CD4-positive, alpha-beta T cell treated with Interleukin-17A for 1 hour (primary cell): ENCODE measurements at places on chromosomes 7 and 10.

DNA sequence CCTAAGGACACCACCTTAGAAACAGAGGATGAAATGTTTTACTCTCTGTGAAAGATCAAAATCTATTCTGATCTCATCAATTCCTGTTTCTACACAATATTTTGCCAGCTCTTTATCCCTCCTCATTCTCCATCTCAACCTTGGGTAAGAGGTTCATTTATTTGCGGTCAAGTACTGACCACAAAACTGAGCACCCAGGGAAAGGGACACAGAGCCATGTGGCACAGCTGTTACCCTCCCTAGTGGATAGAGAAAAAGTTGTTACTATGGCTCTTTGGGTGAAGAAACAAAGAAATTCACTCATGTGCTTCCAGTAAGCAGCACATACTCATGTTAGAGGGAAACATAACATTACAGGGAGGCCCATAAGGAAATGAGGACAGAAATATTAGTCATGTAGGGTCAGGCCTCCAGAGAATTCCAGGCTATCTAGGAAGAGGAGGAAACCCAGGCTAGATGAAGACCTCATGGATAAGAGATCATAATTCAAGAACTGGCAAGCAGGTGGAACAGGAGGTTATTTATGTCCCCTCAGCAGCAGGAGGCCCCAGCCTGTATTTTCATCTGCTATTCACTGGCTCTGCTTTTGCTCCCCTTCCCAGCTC lies 114.5 kb downstream of the ATE1 start:
- DNase-seq = no peak

GRCh38 chr10:515674-516073 lies 173.8 kb downstream of the DIP2C start:
- no peak for DNase-seq

DNA sequence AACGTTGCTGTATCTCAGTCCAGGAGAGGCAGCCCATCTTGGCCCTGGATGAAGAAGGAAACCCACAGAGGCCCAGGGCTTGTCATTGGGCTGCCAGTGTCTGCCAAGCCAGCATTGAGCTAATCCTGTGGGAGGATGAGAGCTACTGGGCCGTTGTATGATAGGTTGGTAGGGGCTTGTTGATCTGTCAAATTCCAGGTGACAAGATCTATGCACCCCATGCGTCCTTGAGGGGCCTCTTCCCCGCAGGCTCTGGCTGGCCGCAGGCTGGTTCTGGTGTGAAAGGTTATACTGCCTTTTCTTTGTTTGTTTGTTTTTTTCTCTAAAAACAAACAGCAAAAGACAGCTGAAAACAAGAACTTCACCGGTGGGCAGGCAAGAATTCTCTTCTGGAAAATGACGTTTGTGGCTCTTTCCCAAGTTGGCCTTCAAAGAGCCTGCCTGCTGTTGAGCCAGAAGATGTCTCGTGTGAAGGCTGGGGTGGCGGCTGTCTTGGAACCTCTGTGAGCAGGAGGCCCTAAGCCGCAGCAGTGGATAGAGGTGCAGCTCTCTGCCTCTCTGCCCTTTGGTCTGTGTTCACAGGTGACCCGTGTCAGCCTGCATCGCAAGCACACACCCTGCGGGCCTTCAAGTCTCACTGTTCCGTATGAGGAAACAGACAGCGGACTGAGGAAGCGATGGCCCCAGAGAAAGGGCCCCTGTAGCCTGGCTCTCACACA lies 23.3 kb downstream of the CYP17A1 start:
- DNase-seq = no peak

- DNase-seq = no peak
Measured at GRCh38 chr10:707456-707855, 18.0 kb upstream of the DIP2C start.
